ENCODE measurements at places on chromosomes 1 and 21.
A peak's percentile ranks its signal among the peaks of the same experiment; 100 is the strongest.

DNA sequence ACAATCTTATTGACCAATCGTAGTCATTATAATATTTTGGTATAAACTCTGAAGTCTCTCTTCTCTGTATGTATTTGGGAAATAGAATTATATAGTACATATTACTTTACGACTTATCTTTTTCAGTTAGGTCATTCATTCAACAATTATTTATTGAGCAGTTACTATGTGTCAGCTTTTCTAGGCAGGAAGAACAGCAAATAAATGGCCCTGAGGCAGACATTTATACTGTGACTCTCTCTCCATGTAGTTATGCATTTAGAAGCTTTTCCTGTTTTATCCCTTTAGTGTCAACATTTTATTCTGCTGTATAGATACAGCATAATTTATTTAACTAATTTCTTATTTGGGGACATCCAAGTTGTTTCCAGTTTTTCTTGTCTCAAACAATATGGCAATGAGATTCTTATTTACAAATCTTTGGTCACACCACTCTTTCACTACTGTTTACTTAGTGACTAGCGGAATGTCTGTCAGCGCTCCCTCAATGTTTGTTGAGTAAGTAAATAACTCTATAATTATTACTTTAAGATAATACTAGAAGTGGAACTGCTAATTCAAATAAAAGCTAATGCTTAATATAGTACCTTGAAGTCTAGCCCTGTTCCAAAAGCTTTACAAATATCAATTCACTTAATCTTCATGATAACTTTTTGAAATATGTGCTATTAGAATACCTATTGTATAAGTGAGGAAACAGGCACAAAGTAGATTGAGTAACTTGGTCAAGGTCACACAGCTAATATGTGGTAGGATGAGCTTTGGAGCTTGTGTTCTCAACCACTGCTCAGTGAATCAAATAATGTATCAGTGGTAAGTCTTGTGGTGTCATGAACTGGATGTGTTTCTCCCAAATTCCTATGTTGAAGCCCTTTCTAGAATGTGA lies 465.6 kb downstream of the SIPA1L2 start:
- no peak for DNase-seq

DNA sequence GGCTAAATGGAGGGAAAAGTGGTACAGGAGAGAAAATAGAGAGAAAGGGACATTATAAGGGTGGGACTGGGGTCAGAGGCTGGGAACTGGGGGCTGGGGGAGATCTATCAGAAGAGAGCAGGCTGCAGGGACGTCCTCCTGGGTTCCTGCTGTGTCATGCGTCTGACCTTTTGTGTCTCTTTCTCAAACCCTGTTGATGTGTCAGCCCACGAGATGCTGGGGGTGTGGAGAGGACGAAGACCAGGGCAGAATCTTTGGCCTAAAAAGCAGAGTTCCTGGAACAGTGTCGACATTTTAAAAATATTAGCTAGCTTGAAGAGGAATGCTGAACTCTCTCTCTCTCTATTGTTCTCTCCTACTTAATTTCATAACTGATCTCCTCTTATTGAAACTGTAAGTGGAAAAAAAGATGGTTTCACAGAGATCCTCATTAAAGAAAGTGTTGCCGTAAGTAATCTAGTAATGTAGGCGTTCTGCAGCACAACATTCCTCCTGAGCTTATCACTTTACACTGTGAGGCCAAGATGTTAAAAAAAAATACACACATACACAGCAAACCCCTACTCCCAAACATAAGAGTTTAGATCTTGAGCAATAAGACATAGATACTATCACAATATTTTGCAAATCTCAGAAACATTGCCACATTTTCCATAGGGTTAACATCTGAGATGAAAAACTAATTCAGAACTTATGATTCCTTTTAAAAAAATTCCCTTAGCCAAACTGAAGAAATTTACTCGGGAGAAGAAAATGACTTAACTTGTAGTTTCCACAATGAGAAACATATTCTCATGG lies 52.6 kb downstream of the RUNX1 start:
- DNase-seq: no peak

GRCh38 chr21:45029948-45030681 lies 44.3 kb upstream of the ADARB1 start:
- no peak for DNase-seq

GRCh38 chr1:121458291-121459048 lies 273.7 kb downstream of the SRGAP2C start:
- no peak for DNase-seq

- DNase-seq: no peak
These were observed 60.6 kb downstream of the WARS2 start for GRCh38 chr1:119079881-119080280.

- DNase-seq: no peak
These were observed 19.4 kb upstream of the CADM3 start for GRCh38 chr1:159152031-159152430.

DNA sequence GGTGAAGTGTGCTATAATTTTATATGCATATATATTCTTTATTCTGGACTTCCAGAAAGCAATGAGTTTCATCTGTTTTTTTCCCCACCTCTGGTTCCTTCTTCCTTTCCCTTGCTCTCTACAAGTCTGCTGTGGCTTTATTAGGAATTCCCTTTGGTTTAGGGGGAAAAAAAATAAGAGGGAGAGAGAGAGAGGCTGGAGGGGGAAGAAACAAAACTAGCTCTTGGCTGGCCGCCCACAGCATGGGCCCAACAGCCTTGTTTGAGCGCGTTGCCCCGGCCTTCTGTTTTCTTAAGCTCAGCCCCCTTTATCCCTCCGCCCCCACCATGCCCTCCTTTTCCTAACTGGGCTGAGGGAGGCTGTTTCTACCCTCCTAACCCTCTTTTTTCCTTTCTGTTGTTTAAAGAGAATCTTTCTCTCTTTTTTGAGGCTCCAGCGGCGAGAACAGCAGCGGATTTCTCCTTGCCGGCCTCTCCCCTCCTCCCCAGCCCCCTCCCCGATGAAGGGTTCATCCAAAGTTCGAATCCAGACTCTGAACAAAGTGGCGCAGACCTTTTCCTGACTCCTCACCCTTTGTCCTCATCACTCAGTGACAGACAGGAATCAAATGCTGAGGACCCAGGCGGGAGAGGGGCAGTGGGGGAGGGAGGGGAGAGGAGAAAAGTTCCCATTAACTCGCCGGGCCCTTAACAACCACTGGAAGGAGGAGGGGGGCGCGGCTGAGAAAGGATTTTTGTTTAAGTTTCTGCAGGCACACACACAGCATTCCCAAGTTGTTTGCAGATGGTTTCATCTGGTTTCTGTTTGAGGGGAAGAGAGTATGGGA lies 29.7 kb downstream of the PBX1 start:
- no peak for DNase-seq

GRCh38 chr1:32742199-32742947 lies 39.8 kb upstream of the SYNC start:
- DNase-seq: no peak

DNA sequence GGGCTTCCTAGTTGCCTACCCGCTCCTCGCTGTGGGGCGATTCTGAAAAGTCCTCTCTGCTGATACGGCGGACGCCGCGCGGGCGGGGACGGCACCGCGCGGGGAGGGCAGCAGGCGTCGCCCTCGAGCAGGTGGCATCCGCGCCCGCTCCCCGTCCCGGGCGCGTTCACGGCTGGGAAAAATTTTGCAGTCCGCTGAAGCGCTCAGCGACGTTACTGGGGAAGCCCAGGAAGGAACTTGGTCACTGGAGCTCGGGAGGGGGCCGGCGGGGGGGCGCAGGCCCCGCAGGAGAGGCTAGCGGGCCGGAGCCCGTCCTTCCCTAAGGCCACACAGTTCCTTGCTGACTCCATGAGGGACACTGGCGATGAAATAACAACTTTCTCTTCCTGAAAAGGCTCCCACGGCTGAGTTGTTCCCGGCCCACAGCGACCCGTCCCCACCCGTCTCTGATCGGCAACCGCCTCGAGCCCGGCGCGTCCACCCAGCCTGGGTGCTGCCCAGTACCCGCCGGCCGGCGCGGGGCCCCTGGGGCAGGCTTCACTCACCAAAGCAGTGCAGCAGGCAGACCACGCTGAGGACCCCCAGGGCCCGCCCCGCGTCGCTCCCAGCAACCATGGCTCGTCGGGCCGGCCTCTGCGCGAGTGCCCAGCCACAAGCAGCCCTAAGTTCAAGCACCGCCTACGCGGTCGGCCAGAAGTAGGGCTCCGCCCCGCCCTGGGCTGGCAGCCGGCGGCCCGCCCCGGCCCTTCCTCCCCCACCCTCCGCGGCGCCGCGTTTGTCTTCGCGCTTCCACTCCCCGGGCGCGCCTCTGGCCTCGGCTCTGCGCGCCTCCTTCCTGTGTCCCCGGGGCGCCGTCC lies at the start of gene CD58:
Gene CD58, minus strand, starts transcription at position 669 of the 857 bp plus-strand sequence. Its CDS starts 54 bp downstream, at position 615.
- DNase-seq: peak; percentile 69

DNA sequence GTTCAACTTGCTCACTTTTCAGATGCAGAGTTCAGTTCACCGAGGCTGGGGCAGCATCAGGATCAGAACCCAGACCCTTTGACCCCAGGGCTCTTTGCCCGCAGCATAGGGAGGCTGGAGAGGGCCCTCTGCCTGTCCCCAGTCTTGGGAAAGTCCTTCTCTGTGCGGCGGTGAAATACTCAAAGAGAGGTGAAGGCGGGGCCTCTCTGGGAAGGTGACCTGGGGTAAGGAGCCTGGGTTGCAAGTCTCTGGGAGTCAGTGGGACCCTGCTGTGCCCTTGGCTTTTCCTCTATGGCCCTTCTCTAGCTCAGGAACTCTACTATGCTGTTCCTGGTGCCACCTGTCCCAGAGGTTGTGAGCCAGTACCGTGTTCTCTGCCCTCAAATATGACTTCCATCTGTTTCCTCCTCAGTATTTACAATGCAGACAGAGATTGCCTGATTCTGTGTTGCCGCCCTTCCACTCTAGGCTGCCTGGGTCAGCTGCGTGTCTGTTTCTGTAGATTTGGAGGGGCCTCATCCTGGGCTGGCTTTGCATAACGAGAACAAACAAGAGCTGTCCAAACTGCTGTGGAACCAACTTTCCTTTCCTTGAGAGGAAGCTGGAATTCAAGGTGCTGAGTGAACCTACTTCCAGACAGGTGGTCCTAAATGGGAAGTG lies 18.7 kb upstream of the ZBTB21 start:
- DNase-seq: no peak

- DNase-seq: no peak
These were observed 859 bp upstream of the SLC5A9 start for GRCh38 chr1:48221657-48222056.

GRCh38 chr1:111347026-111347425 lies 56.4 kb downstream of the CHIA start:
- no peak for DNase-seq

GRCh38 chr1:5938101-5938646 lies 54.1 kb downstream of the NPHP4 start:
- no peak for DNase-seq

- DNase-seq: no peak
These were observed 1.7 kb upstream of the USP25 start for GRCh38 chr21:15728046-15728445.

GRCh38 chr1:201261771-201262547 lies 21.3 kb upstream of the PKP1 start:
- no peak for DNase-seq

- DNase-seq: no peak
These were observed 423.7 kb downstream of the SMYD3 start for GRCh38 chr1:246083416-246083815.

DNA sequence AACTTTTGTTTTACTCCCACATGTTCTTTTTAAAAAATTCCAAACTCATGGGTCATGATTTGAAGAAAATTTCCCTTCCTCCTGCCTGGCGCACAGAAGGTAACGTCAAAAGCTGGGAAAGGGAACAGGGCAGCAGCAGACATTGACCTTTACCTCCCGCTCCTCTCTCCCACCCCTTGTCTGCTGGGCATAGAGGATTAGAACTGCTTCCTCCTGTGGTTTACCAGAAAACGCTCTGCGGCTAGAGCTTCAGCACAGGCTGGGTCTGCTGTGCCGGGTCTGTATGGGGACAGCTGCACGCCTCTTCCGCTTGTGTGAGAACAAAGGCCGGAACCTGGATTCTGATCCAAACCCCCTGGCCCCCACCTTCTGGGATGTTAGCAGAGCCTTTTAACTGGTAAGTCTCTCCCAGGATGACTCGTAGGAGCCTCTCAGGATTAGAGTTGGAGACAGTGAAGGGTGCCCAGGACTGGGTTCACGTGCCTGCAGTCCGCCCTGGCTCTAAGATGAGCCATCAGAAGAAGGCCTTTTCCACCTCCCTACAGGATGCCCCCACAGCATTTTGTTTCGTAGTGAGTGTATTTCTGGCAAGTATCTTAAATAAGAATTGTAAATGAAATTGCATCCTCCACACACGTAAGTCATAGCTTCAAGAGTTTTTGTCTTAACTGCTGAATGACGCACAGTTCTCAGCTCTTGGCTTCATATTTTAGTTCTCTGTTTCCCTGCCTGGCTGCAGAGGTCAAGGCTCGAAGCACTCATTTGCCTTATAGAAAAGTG lies 5.2 kb downstream of the H6PD start:
- peak; percentile 41 for DNase-seq

DNA sequence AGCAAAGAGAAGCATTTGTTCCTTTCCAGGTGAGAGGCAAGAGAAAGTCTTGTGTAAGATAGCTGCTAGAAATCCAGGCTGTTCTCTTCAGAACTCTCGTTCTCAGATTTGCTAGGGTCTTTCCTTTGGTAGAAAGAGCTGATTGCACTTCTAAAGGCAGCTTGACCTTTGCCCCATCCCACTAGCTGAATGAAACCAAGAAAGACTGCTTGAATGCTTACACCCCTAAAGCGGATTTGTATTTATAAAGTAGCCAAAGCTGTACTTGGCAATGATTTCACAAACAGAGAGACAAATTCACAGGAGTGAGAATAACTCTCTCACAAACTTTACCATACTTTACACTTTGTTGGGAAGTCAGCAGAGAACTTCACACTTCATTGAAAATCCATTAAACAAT lies 424.1 kb downstream of the TTLL7 start:
- no peak for DNase-seq

DNA sequence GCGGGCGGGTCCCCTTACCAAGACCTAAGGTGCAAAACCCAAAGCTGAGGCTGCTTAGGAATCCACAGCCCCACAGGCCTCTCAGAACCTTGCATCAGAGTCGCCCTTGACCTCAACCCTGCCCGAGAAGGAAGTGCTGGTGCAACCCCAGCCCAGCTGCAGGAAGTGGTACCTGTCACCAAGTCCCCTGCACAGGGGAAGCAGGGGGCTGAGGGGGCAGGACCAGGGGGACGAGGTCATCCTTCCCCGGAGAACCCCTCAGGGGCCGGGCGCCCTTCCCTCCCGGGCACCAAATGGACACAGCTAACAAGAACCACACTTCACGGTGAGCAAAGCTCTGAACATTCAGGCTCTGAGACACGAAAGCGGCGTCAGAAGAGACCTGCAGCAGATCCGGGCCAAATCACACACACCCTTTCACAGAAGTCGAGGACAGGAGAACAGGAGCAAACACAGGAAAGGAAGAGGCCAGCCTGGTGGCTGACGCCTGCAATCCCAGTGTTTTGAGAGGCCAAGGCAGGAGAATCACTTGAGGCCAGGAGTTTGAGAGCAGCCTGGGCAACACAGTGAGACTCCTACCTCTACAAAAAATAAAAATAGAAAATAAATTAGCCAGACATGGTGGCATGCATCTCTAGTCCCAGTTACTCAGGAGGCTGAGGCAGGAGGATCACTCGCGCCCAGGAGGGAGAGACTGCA lies 6.4 kb downstream of the ITGB2 start:
- DNase-seq: peak; percentile 64

DNA sequence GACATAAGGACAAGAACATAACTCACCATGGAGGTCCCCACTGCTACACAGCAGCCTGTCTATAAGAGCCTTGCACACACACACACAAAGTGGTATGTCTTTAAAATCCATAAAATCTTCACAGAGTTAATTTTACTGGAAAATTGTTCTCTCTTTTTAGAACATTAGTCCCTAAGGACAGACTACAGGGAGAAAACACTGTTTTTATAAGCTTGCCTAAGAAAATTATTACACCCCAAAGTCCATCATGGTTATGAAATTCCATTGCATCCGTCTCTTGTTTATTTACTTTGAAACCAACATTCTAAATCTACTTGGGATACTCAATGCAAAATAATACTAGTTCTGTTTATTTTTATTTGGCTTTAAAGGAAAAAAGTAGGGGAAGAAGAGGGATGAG lies 197.4 kb downstream of the SETD4 start:
- no peak for DNase-seq

Data from T-cell (primary cell).